ENCODE measurements at places on chromosomes 5 and 9.

DNA sequence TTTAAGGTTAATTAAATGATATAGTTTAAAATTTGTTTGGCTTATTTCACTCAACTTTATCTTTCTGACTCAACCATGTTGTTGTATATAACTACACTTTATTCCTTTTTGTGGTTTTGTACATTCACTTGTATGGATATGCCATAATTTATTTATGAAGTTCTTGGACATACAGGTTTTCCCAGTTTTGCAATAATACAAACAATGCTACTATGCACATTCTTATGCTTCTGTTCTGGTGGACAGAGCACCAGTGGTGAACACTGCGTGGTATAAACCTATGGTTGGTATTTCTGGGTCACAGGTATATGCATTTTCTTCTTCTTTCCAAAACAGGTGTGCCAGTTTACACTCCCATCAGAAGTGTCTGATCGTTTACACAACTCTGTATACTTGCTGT, 35.7 kb upstream of the TRIM14 start:
- DNase-seq = no peak

GRCh38 chr5:136667789-136668188, 302.4 kb upstream of the TRPC7 start:
- DNase-seq = no peak

DNA sequence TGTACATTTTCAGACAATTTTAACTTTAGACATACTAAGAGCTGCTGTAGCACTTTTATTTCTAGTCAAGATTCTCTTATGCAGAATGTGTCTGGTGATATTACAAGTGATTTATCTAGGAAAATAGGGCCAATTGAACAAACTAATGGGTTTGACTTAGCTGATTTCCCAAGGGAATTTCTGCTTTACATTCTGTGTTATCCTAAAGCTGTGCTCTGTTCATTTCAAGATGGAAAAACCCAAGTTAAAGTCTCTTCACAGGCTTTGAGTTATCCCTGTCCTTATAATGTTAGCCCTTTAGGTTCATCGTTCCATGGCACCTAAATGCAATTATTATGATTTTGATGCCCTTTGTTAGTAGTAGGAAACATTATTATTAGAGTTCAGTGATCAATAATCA, 704.9 kb upstream of the CDH18 start:
- no peak for DNase-seq

DNA sequence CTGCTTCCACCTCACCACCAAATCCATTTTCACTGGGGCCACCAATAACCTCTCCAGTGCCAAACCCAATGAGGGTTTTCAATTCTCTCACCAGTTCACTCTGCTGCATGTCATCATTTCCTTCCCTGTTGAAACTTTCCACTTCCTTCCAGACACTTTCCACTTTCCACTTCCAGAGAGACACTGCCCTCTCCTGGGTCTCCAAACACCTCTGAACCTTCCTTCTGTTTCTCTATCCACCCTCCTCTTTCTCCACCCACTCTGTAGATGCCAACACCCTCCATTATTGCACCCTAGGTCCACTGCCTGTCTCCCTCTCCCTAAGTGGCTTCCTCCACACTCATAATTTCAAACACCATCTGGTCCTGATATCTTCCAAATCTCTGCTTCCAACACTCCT, 39.6 kb downstream of the PDE6A start:
- DNase-seq = no peak

GRCh38 chr5:9543311-9543920, 2.5 kb downstream of the SEMA5A start:
- no peak for DNase-seq

- no peak for DNase-seq
Measured at GRCh38 chr5:85109616-85110015, 724.9 kb upstream of the EDIL3 start.

- DNase-seq = peak; percentile 10
Measured at GRCh38 chr5:149213264-149213880, 58.3 kb upstream of the AFAP1L1 start.

- DNase-seq = no peak
Measured at GRCh38 chr5:98200726-98201541, 572.5 kb upstream of the RGMB start.

DNA sequence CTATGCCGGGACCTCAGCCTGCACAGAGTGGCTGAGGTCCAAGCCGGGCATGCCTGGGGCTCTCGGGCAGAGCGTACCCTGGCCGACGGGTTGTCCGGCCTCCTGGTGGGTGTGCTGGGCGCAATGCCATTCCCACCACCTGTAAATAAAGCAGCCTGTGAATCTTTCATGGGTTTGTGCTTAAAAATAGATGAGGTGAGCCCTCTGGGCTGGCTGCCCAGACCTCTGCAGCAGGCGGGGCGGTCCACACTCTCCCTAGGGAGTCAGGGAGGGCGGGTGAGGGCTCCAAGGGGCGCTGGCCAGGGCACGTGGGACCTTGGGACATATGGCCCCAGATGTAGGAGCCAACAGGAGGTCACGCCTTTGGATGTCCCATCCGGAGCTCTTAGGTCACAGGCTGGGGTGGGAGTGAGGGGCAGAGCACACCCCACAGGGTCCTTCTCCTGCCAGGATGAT, 3.6 kb upstream of the AGPAT2 start:
- DNase-seq = no peak

GRCh38 chr9:136644593-136645351, 17.9 kb upstream of the EGFL7 start:
- no peak for DNase-seq

DNA sequence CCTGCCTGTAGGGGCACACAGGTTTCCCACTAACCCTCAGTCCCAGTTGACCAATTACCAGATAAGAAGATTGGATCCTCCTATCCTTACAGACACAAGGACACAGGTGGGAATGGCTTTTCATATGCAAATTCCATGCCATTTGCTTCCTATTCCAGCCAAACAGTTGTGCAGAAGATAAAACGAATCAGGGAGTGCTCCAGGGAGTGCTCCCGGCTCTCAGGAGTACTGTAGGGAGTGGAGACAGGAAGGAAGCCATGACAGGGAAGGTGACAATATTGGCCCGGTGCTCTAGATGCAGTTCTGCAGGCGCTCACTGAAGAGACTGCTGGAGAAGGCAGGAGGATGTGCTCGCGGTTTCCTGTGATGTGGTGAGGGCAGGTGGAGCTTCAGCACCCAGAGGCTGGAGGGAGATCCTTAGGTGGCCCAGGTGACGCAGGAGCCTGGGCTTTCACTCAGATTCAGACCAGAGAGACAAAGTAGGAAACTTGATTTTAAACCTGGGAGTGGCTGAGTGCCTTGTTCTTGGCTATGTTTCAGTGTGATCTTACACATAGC, 260.0 kb downstream of the AUH start:
- DNase-seq = no peak

- no peak for DNase-seq
Measured at GRCh38 chr5:98750693-98751092, 22.8 kb upstream of the RGMB start.

- DNase-seq = no peak
Measured at GRCh38 chr5:83513491-83513890, 41.9 kb downstream of the VCAN start.

- no peak for DNase-seq
Measured at GRCh38 chr5:56147659-56148230, 85.4 kb downstream of the ANKRD55 start.

GRCh38 chr5:35826056-35826455, 30.6 kb upstream of the IL7R start:
- no peak for DNase-seq

DNA sequence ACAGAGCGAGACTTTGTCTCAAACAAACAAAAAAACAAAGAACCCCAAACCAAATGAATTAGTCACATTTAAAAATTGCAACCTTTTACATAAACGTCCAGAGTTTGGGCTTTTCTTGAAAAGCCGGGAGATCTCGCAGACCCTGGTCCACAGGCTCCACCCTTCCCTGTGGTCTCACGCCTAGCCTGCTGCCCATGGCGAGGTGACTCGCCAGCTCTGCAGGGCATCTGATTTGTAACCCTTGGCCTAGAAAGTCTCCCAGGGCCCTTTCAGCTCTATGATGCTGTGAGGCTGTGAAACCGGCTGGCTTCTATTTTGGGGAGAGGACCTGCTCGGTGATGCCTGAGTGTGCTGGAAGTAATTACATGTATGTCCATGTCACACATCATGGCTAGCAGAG, 44.7 kb upstream of the PHYKPL start:
- DNase-seq = no peak

- DNase-seq = peak; percentile 42
Measured at GRCh38 chr9:129102791-129103594, 7.6 kb downstream of the CRAT start.

- no peak for DNase-seq
Measured at GRCh38 chr5:36722900-36723299, 116.5 kb downstream of the SLC1A3 start.

- DNase-seq = no peak
Measured at GRCh38 chr9:113907282-113907681, 31.2 kb downstream of the ZNF618 start.

DNA sequence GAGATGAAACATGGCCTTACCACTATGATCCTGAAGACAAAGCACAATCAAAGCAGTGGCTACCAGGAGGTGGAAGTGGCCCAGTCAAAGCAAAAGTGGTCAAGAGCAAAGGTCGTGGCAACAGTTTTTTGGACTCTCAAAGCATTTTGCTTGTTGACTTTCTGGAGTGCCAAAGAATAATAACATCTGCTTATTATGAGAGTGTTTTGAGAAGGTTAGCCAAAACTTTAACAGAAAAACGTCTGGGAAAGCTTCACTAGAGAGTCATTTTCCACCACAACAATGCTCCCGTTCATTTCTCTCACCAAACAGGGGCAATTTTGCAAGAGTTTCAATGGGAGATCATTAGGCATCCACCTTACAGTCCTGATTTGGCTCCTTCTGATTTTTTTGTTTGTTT, 33.6 kb upstream of the MAMDC2 start:
- DNase-seq = no peak

GRCh38 chr9:135088979-135089847, 1.7 kb downstream of the OLFM1 start:
- no peak for DNase-seq

DNA sequence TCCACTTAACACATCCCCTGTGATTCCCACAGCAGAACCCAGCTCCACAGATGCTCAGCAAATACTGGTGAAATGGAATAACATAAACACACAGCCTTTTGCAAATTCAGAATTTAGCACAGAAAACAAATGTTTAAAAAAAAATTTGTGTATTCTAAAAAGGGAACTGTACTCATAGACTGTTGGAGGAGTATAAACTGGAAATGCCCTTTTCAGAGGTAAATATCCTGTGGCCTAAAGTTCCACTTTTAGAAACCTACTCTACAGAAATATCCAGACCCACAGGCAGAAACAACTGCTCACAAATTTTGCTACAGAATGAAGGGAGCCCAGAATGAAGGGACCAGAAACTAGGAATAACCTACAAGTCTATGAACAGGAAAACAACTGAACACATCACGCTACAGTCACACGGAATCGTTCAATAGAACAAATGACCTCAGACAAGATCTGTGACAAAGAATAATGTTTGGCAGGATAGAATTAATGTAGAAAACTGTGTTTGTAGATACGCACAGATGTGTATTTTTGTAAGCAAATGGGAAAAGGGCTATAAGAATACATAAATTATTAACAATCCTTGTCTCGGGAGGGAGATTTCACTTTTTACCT, 78.5 kb downstream of the SHB start:
- DNase-seq = no peak
